ENCODE measurements at places on chromosomes 11 and 22.

GRCh38 chr11:104891135-104891534 is 7.1 kb downstream of the CASP12 start:
- DNase-seq = no peak

DNA sequence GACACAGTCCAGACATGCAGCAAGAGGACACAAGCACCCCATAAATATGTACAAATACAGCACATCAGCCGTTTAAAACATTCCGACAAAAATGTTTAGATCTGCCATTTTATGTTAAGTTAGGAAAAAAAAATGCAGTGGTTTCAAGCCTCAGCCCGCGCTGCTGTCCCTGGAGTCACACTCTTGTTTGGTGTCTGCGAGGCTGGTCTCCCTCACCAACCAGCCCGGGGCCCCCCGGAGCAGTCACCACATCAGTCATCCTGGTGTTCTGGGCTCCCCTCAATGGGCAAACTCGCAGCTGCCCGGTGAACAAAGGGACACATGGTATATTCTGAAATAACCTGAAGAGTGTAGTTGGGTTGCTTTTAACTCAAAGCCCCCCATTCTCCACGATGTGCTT is 1022.2 kb downstream of the BRD1 start:
- no peak for DNase-seq

DNA sequence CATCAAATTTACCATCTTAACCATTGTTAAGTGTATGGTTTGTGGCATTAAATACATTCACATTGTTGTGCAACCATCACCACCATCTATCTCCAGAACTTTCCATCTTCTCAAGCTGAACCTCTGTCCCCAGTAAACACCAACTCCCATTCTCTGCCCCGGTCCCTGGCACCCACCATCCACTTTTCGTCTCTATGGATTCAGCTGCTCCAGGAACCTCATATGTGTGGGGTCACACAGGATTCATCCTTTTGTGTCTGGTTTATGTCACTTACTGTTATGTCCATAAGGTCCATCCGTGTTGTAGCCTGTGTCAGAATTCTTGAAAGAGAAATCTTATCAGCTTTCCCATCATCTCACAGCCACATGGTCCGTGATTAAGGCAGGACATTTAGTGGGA is 16.3 kb downstream of the TSPAN32 start:
- DNase-seq = no peak

DNA sequence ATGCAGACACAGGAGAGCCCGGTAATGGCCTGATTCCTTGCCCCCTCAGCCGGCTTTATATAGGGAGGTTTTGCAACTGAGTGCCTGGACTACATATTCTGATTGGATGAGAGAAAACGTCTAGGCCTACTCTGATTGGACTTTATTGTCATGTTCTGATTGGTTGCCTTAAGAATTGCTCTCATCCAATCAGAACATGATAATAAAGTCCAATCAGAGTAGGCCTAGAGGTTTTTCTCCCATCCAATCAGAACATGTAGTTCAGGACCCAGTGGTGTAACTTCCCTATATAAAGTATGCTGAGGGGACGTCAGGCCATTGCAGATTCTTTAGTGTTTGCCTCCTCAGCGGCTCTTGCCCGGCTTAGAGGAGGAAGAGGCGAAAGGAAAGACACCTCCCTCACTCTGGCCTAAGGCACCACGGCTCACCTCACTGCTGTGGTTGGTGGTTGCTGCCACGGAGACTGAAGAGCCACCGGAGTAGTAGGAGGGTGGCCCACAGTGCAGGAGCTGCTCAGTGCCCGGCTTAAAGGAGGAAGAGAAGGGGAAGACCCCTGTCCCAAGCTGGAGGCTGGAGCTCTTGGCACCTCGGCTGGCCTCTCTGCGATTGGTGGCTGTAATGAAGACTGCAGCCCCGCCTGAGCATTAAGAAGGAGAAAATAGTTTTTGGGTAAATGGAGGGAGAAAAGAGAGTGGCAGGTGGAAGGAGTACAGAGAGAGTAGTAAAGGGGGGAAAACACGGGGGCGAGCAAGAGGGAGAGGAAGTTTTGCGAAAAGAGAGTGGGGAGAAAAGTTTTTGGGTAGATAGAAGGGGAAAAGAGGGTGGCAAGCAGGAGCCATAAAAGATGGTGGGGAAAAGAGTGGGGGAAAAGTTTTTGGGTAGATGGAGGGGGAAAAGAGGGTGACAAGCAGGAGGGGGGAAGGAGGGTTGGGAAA is 116.7 kb upstream of the SERPIND1 start:
- DNase-seq = no peak

DNA sequence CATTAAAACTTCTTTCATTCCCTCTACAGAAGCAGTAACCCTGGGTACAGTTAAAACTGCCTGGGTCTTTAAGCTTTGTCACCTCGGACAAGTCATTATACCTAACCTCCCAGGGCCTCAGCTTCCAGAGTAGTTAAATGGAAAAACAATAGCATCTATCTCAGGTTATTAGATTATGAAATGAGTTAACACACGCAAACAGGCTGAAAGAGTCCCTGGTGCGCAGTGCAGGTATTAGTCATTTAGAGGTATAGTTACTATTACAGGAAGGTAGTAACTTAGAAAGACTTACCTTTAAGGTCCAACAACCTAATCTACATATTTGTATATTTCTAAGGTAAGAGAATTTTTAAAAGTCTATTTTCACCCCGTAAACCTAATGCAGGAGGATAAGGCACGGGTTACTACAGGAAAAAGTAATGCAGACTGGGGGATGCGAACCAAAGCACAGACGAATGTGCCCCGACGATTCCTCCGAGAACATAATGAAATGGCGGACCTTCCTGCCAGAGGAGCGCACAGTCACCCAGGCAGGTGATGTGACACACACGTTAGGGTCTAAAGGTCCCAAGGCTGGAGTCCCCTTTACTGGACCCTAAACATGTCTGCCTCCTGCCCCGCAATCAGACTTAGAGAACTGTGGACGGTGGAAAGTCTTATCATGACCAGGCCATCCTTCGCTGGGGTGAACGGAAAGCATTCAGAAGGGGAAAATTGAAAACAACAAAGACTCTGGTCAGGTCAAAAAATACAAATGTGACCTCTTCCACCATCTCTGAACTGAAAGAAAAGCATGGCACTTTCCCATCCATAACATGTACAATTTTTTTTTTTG is 1.3 kb downstream of the NAP1L4 start:
- DNase-seq = peak; percentile 9

DNA sequence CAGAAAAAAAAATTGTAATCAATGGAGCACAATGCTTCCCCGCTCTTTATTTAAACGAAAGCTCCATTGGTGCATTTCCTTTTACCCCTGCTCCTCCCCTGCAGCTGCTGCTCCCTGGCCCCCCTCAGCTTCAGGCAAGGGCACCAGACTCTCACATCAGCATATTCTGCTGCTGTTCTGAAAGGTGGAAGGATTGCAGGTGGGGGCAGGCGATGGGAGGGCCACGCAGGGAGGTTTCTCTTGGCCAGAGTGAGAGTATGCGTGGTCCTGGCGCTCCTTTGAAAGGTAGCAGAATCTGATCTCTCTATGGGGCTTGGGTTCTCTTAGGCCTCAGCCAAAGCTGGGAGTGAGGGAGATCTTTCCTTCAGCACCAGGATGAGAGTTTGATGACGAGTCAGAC is 240.9 kb upstream of the CADM1 start:
- no peak for DNase-seq

DNA sequence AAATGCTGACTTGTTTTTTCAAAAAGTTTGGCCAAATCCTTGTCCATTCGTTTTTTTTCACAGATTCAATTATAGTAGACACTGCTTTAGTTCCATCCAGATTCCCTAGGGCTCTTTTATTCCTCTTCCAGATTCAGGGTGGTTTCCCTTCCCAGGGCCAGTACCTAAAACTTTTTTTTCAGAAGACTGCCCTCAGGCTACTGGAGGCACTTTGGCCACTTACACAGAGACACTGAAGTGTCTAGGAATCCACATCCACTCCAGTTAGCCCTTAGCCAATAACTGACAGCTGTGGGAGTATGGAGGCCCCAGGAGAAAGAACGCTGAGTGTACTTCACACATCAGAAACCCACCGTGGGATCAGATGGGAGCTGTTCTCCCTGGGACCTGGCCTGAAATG is 77.3 kb downstream of the CCDC34 start:
- peak; percentile 26 for DNase-seq

GRCh38 chr11:62345861-62346260 is 8.6 kb downstream of the ASRGL1 start:
- no peak for DNase-seq

GRCh38 chr22:40300884-40301672 is 45.2 kb upstream of the ADSL start:
- DNase-seq = no peak

DNA sequence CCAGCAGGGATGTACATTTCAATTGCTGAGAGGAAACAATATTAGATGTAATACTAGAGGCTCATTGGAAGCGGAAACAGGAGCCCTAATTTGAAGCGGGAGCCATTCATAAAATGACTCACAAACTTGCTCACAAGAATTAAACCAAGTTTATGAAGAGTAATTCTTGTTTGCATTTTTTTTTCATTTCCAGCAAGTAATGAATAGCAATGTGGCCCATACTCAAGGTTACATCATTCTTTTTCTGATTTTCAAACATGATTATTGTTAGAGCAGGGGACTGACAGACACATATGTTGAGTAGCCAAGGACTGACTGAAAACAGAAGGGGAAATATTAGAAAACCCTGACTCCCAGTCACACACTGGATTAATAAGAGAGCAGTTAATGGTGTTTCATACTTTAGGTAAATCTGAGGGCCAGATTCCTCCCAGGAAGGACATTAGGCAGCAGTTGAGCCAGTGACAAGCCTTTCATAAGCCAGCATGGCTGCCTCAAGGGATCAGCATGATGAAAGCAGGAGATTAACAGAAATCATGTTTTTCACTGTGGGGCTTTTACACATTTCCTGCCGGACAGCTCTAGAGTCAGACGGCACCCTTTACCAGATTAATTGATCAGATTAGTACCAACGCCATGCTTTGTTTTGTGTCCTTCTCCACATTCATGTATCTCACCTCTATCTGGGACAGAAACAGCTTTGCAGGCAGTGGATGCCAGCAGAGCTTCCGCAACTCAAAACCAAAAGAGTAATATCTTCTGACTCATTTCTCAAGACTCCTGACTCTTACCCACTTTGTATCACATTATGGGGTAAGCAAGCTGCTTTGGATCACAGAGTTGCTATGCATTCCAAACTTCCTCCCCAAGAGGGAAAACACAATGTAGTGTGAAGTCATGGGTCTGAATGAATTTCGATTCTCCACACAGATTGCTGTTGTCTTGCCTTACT is 831.6 kb downstream of the KCNA4 start:
- no peak for DNase-seq

DNA sequence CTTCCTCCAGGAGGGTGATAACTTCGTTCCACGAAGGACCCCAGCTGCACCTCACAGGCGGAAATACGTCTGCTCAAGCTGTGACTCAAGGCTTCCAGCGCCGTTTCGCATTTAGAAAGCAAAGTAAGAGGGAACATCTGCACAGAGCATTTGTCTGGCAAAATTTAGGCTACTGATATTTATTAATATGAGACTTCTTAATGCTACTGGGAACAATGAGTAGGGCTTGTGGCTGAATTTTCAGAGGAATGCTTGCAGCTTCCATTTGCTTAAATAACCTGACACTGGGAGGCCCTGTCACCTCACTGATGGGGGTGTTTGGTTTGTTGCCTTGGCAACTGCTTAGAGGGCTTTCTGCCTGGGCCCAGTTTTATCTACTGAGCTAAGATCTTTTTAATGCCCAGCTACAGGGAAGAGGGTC is 14.7 kb upstream of the ST14 start:
- no peak for DNase-seq

DNA sequence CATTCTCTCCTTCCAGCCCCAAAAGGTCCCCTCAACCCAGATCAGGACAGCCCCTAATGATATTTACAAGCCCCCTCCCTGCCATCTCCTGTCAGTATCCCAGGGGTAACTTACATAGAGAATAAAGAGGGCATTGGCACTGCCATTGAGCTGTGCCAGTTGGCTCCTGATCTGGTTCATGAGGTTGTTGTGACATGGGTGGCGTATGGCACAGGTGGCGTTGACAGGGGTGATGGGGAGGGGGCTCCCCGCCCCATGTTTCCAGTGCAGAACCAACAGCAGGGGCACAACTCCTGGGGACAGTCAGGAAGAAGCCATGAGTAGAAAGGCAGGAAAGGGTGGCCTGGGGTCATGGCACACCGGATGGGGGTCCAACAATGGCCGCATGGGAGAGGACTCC is 1.9 kb downstream of the LIF start:
- no peak for DNase-seq

- peak; percentile 24 for DNase-seq
These were observed 81.6 kb downstream of the PDHX start for GRCh38 chr11:34997952-34998528.

DNA sequence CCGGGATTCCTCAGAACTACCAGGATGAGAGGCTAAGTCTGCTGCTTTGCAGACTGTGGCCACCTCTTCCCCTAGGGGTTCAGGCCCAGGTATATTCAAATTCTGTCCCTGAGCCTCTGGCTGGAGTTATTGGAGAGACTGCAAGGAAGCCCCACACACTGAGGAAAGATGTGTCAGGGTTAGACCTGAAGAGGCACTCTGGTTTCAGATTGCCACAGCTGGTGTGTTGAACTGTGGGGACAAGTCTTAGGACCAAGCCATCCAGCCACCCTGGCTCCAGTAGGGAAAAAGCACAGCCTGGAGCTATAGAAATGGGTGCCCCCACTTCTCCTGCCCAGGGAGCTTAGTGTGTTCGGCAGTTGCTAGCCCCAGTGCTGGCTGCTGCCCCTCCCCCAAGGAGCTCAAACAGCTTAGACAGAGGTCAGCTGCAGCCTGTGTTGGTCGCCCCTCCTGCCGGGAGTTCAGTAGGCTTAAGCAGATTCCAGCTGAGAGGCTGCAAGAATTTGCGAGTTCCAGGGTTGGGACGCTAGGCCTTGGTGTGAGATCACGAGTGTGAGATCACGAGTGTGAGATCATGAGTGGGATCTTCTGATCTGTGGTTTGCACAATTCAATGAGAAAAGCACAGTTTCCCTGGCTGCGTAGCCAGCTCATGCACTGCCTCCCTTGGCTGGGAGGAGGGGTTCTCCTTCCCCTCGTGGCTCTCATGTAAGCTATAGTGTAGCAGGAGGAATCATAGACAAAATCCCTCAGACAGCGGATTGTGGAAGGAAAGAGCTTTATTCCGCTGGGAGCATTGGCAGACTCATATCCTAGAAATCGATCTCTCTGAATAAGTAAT is 552.1 kb upstream of the CHORDC1 start:
- no peak for DNase-seq

DNA sequence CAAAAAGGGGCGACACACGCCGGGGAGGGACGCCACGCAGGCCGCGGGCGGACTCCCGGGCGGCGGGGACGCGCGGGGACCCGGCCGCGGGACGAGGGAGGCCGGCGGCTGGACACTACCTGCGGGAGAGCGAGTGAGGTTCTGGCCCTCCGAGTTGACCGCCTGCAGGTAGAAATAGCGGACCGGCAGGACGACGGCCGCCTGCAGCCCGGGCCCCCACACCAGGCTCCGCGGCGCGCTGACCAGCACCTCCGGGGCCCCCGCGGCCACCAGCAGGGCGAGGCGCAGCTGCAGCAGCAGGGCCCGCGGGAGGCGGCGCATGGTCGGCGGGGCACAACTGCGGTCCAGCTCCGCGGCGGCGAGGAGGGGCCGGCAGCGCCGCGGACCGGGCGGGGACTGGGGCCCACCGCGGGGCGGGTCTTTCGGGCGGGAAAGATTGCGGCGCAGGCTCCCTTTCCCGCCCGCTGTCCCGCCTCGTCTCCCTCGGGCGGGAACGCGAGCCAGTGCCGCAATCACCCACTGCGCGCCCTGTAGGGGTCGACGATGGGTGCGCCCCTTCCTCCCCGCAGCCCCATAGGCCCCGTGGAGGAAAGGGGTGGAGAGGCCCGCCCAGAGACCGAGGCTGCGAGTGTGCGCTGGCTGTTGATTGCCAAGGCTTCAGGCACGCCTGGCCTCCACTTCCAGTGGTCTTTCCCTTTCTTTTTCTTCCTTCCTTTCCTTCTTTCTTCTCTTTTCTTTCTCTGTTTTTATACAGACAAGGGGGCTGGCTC is at the start of gene POGLUT3:
Gene POGLUT3, minus strand, starts transcription at position 339 of the 770 bp plus-strand sequence. Its CDS starts 18 bp downstream, at position 321.
- DNase-seq = peak; percentile 65
